ENCODE measurements at places on chromosomes 6 and 20.

DNA sequence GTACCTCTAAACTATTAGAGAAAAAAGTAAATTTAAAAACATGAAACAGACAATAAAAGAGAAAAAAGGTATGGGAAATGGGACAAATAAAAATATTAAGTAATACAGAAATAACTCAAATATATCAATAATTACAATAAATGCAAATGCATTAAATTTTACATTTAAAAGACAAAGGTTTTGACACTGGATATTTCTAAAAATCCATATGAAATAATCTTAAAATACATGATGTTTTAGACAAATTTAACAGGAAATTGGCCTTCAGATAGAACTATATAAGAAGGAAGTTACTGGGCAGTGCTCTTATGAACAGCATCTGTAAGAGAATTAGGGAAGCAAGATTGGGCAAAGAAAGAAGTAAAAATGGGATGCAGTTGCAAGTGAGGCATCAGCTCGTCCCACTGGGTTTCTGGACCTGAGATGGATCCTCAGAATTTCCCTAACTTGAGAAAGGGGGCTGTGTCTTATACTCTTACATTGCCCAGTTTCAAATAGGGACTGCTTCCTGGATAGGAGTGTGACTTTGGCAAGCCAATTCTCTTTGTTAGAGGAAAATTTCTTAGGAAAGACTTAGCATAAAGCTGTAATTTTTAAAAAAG, 376.7 kb downstream of the SMOC2 start:
- no peak for DNase-seq

- DNase-seq, result no peak
Observed at GRCh38 chr20:3105256-3106137, 21.0 kb upstream of the AVP start.

GRCh38 chr6:55704421-55704820, 125.4 kb upstream of the HMGCLL1 start:
- DNase-seq, result no peak

DNA sequence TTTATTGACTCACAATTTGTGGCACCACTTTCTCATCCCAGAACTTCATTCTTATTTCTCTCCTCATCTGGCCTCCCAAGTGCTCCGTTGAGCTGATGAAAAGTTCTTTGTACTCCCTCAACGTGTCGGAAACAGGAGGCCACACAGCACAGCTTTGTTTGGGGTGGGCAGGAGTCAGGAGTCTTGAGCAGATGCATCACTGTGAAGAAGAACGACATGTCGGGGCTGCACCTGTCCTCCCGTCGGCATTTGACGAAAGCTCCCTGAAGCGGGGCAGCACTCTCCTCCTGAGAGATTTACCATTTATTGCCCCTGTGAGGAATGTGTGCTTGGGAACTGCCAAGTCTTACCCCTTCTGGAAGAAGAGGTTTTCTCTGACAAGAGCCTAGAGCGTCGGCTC, 28.1 kb downstream of the TAF8 start:
- DNase-seq, result no peak

- DNase-seq, result no peak
Observed at GRCh38 chr20:57461726-57462125, 63.2 kb downstream of the CTCFL start.

- DNase-seq, result no peak
Observed at GRCh38 chr6:72042088-72042487, 155.7 kb downstream of the RIMS1 start.

- no peak for DNase-seq
Observed at GRCh38 chr6:89662659-89663223, 24.2 kb upstream of the LYRM2 start.

DNA sequence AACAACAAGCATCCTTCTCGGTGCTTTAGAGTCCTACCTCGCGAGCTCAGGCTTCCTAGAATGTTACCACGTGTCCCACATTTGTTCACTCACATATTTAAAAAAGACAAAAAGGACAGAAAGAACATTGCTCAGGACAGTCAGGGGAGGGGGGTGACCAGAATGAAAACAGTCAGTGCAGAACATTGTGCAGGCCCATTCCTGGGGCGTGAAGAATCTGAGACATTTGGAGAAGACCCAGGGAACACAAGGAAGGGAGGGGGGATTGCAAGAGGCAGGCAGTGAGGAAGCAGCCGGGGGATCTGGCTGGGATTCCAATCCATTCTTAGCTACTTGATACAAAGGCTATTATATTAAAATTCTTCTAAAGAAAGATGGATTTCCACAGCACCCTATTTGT, 270.4 kb upstream of the CITED2 start:
- no peak for DNase-seq

- no peak for DNase-seq
Observed at GRCh38 chr20:46157076-46157592, 39.0 kb downstream of the CD40 start.

DNA sequence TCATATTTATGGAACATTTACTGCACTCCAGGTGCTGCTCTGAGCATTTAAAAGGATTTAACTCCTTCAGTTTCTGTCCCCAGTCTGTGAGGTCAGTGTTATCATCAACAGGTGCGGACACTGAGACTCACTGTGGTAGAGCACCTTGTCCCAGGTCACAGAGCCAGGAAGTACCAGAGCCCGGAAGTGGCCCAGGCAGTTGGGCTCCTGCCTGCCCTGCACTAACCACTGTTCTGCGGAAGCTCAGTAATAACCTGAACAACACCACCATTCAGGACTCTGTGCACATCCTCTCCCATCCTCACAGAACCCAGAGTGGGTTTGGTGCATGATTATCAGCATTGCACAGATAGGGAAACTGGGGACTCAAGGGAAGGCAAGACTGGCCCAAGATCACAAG, 16.8 kb upstream of the SIRPG start:
- DNase-seq, result no peak

- DNase-seq, result no peak
Observed at GRCh38 chr20:6311097-6311496, 188.3 kb upstream of the FERMT1 start.

- DNase-seq, result no peak
Observed at GRCh38 chr20:22339091-22339881, 245.1 kb downstream of the FOXA2 start.

DNA sequence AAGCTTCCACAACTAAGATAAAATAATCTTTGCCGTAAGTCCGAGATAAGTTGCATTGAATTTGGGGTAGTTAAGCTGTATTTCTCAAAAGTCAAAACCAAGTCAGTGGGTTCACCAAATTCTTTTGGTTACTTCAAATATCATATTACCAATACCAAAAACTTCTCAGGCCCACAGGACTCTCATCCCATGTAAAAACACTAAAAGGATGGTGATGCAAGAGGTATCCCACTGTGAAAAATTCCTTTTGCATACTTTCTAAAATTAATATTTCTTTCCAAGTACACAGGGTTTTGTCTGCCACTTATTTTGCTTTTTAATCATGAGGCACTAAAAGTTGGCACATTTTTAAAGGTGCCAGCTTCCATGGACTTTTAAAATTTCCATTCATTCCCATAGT, 151.3 kb downstream of the GJA10 start:
- no peak for DNase-seq

All from effector memory CD4-positive, alpha-beta T cell (primary cell).